ENCODE measurements at places on chromosomes 12 and 14.

DNA sequence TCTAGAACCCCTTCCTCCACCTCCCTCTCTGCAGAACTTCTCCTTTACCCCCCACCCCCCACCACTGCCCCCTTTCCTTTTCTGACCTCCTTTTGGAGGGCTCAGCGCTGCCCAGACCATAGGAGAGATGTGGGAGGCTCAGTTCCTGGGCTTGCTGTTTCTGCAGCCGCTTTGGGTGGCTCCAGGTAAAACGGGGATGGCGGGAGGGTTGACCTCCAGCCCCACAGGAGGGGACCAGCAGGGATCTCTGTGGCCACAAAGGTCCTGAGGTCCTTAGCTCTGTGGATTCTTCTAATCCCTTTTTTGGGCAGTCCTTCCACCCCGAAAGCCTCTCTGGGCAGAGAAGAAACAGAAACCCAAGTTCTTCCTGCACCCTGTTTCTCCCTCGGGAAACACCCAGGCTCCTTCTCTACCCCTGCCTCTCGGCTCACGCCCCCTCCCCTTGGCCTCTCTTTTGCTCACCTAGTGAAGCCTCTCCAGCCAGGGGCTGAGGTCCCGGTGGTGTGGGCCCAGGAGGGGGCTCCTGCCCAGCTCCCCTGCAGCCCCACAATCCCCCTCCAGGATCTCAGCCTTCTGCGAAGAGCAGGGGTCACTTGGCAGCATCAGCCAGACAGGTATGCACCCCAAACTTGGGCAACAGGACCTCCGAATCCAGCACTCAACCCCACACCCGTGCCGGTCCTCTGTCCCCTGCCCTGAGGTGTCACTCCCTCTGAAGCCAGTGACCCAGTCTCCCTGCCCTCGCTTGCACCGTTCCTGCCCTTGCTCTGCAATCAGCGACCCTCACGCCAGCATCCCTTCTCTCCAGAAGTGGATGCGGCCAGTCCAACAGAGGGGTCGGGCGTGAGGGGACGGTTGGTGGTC is 638 bp downstream of the LAG3 start:
- no peak for DNase-seq

GRCh38 chr12:28232211-28232928 is 42.1 kb downstream of the CCDC91 start:
- DNase-seq = no peak

GRCh38 chr12:132872975-132873421 is 14.4 kb downstream of the CHFR start:
- no peak for DNase-seq

DNA sequence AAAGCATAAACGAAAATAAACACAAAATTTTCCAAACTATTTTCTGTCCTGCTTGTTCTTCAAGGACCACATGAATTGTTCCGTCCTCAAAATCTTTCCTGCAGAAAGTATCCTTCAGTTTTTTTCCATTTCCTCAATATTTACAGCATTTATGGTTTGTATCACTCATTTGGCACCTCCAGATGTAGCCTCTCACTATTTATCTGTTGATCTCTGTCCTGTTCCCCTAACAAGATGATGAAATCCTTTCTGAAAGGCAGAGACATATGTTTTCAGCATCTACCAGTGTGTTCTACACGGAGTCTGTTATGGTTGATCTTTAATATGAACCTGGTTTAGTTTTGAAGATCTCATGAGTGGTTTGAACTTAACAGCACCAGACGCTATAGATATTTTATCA is 490.2 kb downstream of the NELL2 start:
- DNase-seq = no peak

DNA sequence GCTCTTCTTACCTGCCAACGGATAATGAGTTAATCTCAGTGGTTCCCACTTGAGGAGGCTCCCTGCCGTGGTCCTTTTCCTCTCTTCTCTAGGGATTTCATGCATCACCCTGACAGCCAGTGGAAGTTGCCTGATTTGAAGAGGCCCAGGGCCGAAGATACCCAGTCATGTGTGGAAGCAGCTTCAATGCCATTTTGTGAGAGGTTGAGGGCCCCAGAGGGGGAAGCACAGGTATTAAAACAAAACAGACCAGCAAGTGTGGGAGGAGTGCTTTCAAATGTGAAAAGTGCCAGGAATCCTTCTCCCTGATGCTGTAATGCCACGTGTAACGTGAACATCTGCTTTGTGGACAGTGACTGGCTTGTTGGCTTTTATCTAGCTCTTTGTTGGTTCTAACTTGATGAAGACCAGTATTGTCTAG is 1.5 kb downstream of the TCP11L2 start:
- no peak for DNase-seq

GRCh38 chr12:132423251-132423819 is 66.6 kb upstream of the FBRSL1 start:
- DNase-seq = no peak

Measured in T-helper 2 cell (primary cell).